ENCODE measurements at places on chromosomes 5 and 9.

DNA sequence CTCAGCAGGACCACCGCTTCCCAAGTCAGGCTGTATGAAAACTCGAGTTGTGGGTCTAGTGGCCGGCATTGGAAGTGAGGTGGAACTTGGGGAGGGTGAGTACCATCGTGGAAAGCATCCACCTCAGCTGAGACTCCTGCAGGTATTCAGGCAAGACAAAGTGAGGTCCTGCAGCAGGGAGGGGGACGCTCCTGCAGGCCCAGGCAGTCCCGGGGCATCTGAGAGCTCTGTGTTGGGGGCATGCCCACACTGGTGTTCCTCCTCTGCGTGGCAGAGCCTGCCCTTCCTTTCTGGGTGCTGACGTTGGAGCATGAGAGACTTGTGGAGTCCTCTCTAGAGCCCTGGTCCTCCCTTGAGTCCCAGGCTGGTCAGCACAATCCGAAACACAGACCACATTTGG is 187.7 kb downstream of the CACNA1B start:
- DNase-seq: no peak

DNA sequence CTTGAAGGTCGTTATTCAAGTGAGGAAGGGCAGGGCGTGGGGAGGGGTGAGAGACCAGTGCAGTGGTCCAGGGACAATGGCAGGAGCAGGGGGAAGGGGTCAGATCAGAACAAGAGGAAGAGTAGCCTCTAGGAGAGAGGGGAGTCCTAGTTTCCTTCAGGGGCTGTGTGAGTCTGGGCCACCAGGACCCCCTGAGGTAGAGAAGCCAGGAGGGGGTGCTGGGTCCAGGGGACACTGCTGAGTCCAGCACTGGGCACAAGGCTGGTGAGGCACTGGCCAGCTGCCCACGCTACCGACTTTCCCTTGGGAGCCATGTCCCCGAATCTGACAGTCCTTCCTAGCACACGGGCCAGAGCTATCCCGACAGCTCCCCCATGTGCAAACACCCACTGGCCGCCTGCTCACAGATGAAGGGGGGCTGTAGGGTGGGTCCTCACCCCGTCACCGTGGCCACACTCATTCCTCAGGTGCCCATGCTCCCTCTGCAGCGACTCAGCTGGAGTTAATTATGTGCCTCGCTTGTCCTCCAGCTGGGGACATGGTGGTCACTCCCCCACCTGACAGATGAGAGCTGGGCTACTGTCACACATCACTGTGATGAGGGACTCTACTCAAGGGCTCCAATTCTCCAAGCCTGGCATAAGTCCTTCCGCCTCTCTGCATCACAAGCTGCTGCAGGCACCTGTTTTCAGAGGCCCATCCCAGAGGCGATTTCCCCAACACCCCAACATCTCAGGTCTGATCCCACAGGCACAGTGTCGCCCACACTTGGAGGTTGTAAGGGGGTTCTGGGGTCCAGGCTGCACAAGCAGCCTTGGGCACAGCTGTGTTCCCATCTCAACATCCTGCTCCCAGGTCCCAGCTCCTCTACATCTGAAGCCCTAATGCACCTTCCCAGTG is 115.1 kb downstream of the GABBR2 start:
- DNase-seq: no peak

- DNase-seq: no peak
These were observed 848.5 kb upstream of the WWC1 start for GRCh38 chr5:167442922-167443321.

DNA sequence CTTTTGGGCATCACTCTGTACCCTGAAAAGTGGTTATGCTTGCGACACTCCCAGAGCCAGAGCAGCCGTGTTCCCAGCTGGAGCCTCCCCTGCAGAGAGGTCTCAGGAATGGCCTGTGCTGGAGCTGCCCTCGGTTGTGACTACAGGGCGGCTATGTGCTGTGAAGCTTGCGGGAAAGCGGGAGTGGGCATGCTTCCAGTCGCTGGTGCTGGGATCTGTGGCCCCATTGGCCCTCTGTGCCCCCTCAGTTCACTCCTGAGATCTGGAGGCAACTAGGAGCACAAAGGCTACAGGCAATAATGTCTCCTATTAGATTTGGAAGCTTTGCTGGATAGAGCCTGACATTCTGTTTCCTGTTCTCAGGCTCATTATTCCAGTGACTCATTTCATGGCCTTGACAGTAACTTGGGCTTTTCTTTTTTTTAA is 56.9 kb downstream of the GPR107 start:
- DNase-seq: no peak

All from NCI-H774 (cell line).